NCI-H2081 treated with DMSO at 0.1 percent for 48 hours (cell line): ENCODE measurements at places on chromosomes 1 and 21.

DNA sequence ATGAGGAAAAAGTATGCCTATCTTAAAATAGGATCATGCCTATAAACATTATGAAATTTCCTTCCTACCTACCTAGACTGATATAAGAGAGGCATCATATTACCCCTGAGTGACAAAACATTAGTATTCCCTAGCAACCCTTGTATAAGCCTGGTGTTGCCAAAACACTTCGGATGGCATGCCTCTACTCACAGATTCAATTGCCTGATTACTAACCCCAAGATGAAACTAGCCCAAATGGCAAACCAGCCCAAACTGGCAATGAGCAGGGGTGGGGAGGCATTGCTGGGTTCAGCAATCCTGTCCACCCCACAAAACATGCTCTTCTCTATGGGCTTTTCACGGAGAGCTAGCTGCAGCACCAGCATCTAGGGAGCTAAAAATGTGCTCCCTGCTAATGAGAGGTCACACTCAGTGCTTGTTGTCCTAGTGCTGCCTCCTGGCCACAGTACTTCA lies 13.9 kb downstream of the PALMD start:
- no peak for DNase-seq

DNA sequence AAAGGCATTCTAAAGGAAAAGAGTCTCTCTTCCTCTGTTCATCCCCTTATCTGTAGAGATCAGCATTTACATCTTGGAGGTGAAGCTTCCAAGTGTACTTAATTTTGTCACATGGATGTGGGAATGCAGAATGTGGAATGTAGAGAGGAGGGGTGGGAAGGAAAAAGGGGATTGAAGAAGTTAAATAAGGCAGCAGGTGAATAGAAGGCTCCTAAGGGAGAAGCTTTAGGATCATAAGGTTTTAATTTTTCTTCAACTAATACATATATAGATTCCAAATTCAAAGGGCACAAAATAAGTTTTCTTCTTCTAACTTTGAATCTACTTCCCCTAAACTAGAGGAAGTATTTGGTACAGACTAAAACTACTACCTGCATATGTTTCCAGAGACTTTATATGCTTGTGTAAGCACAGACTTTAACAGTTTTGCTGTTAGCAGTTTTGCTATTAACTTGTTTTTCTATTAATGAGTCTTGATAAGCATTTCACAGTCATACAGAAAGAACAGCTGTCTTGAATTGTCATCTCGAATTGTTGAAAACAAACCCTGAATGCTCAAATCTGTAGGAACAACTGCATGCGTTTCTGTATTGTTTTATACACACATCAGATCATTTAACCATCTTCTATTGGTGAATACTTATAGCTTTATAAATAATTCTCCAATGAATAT lies 12.7 kb downstream of the TENT5C start:
- no peak for DNase-seq

DNA sequence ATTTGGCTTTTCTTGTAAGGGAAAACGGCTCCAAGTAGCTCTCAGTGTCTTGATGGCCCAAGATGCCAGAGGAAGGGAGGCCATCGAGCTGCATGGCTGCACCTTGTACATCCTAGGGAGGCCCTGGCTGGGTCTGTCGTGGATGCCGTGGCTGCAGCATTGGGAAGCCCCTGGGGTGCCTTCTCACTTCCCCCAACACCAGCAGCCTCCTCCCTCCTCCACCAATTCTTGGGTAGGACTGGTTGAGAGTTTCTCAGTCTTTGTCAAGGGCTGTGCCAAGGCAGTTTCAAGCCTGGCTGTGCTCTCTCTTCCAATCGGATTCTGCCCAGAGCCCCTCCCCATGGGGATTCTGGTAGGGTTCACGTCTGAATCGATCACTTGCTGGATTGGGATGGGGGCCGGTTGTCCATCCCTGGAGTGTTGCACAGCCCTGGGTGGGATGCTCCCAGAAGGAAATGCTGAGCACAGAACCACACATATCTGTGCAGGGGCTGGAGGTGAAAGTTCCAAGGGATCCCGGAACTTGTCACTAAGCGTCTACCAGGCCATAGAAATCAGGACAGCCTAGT lies 14.0 kb upstream of the SPSB1 start:
- no peak for DNase-seq

GRCh38 chr1:160942926-160943325 lies 11.7 kb downstream of the ITLN2 start:
- DNase-seq = no peak

- no peak for DNase-seq
Measured at GRCh38 chr1:89633800-89634625, 1.1 kb downstream of the LRRC8C start.

DNA sequence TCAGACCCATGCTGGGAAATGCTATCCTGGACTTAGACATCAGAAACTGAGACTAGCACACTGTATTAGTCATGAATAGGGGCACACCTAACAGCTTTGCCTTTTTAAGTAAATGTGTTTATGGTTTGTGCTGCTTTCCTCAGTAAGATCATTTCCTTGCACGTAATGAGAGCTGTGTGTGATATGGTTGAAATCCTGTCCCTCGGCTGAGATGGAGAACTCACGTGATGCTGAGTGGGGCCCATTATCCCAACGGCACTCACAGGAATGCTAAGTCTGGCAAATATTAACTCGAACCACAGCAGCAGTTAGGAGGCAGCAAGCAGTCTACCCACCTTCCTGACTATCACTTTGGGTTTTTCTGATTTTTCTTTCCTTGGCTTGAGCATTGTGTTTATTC lies 38.2 kb downstream of the BCL9 start:
- DNase-seq = no peak

DNA sequence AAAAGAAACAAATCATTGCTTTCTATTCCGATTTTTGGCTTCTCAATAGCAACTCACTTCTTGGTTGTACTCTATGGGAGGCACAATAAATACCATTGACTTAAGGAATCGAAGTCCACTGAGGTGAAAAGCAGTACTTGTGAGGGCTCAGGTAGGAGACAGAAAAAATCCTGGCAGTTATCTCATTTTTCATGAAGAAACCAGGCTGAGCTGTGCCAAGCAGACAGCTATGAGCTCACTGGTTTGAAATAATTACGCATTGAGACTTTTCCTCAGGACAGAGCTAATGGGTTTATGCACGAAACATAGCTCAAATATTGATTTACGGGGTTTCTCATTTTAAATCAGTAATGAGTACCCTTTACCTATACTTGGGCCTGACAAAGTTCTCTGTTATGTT lies 18.5 kb downstream of the COLGALT2 start:
- no peak for DNase-seq

DNA sequence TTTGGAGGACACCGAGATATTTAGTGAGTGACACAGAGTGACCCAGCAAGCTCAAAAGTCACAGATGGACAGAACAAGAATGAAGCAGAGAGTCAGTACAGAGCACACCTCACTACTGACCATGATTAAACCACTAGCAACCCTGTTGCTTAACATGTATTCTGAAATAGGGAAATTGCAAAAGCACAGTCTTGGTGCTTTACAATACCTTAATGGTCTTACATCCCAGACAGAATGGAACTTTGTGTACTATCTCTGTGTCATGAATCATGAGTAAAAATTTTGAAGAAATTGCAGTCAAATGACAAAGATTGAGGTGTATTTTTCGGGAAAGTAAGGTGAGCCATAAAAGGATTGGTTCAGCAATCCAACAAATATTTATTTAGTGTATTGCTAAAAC lies 2.7 kb upstream of the SAMSN1 start:
- no peak for DNase-seq

DNA sequence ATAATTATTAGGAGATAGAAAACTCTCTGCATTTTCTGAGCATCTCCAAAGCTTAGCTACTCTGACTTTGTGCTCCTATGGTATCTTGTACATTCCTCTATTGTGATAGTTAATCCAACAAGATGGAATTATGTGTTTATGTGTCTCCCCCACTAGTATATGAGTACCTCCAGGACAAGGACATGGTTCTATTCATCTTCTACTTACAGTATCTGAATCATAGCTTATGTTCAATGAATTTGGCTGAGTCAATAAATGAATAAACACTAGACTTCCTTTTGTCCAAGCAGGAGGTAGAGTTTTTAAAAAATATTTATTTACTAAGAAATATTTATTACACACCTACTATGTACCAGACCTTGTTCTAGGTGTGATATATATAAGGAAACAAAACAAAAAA lies 18.4 kb upstream of the CTH start:
- no peak for DNase-seq

DNA sequence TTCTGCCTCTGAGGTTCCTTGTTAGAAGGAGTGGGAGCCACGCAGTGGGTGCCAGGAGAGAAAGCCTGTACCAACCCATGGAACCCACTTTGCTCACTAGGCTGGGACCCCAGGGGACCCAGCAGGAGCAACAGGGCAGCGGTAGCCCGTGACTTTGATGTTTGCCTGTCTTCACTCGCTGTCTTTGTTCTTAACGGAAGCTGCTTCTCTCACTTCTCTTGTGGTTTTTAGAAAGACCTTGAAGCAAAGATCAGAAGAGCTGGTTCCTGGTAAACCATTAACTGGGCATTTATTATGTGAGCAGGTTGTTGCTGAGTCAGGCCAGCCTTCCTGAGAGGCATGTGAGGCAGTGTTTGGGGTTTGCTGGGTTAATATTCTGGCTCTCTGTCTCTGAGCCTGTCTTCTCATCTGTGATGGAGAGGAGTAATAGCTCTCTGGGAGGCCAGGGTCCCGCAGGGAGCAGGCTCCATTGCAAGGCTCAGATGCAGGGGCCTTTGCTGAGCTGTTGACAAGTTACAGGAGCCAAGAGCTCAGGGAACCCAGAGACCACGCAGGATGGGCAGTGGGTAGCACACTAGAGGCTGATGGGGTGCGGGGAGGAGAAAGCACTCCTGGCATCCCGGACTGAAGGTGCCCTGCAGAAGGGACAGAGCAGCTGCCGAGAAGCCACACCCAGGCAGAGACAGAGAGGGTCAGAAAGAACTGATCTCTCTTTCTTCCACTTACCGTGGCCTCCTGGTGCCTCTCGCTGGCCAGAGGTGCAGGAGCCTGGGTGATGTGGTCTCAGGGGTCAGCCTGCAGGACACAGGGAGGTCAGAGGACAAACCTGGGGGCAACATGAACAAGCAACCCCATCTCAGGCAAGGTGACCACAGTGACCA lies 367.5 kb upstream of the C1orf174 start:
- DNase-seq = no peak

- no peak for DNase-seq
Measured at GRCh38 chr1:183622013-183622412, 13.6 kb downstream of the ARPC5 start.

GRCh38 chr1:33473900-33474299 lies 1.5 kb downstream of the ZSCAN20 start:
- no peak for DNase-seq

- DNase-seq = no peak
Measured at GRCh38 chr1:113191579-113192076, 118.6 kb downstream of the LRIG2 start.

DNA sequence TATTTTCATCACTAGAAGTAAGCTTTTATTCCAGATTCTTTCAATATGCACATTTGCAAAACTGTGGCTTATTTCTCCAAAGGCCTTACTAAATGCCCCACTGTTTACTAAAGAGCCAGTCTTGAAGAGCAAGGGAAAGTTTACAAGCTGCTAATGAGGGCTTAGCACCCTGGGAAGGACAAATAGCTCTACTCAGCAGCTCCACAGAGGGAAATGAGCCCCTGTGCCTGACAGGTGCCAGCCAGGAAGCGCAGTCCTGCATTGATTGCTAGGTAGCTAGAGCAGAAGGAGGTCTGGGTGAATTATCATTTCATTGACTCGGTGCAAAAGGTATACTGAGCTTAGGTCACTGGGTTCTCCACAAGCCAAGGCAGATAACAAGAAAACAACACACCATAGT lies 307.0 kb downstream of the SETD4 start:
- no peak for DNase-seq

DNA sequence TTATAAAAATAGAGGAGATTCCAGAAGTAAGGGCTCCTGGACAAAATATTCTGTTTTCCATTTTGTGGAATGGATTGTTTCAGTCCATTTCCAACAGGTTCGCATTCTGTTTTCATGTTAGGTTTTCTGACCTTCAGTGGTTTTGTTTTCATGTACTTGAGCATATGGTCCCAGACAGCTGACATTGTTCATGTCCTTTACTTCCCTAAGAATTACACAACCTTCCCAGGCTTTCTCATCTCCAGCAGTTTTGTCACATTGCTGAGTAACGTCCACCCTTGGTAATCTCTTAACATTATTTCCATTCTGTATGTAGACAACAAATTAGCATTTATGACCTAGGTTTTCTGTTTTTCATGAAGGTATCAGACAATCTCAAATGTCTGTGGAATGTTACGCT lies 21.0 kb upstream of the ERRFI1 start:
- DNase-seq = no peak

- no peak for DNase-seq
Measured at GRCh38 chr21:37699024-37699775, 217.1 kb downstream of the KCNJ6 start.

DNA sequence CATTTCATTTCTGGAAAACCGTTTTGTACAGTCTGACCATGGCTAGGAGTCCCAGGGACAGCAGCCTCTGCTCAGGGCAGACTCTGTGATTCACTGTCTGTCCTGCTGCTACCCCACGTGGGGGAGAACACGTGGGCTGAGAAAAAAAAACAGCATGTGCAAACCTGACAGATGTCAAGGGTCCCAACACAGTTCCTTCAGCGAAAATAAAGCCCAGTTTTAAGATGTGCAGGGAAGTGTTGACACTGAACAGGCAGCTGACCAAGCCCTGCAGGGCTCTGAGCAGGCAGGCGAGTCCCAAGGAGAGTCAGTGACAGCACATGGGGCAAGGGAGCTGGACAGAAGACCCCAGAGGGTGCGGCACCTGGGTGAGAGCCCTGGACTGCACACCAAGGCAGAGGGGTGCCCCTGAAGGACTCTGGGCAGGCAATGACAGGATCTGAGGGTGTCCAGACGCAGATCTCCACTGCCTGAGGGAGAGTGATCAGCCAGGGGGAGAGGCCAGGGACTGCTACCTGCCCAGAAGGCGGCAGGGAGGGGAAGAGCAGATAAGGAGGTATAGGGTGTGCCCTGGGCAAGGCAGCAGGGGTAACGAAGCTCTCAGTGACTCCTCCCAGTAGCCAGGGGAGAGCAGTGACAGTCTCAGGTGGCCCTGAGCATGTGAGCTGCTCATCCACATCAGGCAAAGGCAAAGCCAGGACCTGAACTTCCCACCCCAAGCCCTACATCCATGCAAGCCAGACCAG lies 5.1 kb upstream of the SPATC1L start:
- no peak for DNase-seq

DNA sequence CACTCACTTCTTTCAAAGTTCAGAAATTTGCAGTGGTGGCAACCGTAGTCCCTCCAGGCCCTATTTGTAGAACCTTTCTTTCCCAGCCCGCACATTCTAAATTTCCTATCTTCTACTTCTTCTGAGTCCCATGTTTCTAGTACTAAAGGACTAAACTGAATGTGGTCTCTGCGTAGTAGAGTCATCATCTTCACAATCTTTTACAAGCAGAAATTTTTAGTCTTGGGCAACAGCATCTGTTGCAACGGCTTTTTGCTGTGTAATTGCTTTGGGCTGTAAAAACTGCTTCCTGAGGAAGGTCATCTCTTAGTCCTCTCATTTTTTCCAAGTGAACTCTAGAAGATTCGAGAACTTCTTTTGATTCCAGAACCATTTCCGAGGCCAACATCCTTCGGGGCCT lies 23.9 kb downstream of the VAV3 start:
- DNase-seq = no peak

GRCh38 chr1:102858695-102859094 lies 249.6 kb downstream of the COL11A1 start:
- DNase-seq = no peak

GRCh38 chr1:155339515-155340097 lies 18.9 kb downstream of the RUSC1 start:
- no peak for DNase-seq

- DNase-seq = no peak
Measured at GRCh38 chr1:156104861-156105832, 9.4 kb upstream of the LMNA start.

- peak; percentile 27 for DNase-seq
Measured at GRCh38 chr1:7667625-7668218, 103.4 kb upstream of the VAMP3 start.
